ENCODE measurements at places on chromosomes 1 and 21.

DNA sequence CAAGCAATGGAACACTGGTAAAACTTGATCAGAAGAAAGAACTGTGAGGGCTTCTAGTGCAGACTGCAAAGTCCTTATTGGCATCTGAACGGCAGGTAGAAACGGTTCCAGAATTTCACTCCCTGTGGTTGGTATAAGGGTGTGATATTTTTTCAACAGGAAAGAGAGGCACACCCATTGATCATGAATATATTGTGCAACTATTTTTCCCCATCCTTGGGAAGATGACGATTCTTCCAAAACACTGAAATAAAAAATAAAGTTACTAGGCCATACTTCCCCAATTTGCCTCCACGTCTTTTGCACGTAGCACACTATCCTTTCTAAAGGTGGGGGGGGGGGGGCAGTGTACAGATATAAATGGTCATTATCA lies 49.6 kb downstream of the TARBP1 start:
- DNase-seq = no peak

GRCh38 chr1:185843986-185844385 lies 109.8 kb downstream of the HMCN1 start:
- no peak for DNase-seq

DNA sequence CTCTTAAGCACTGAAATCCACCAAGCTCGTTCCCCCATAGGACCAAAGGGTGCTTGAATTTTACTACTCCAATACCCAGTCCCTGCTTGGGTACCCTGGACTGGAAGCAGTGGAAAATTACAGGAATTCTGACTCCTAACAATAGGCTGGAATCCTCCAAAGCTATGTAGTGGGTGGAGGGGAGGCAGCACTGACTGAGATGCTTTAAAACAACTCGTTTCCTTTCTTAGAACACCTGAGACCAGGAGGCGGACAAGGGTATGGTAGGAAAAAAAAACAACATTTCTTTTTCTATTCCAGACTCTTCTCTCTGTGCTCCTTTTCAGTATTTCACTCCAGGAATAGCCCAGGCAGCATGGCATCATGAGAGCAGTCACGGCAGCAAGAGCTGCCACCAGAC lies 2.3 kb downstream of the PEF1 start:
- DNase-seq = no peak

GRCh38 chr1:52676249-52676903 lies 21.8 kb downstream of the COA7 start:
- DNase-seq = no peak

- no peak for DNase-seq
Measured at GRCh38 chr1:6033986-6034749, 11.5 kb upstream of the KCNAB2 start.

DNA sequence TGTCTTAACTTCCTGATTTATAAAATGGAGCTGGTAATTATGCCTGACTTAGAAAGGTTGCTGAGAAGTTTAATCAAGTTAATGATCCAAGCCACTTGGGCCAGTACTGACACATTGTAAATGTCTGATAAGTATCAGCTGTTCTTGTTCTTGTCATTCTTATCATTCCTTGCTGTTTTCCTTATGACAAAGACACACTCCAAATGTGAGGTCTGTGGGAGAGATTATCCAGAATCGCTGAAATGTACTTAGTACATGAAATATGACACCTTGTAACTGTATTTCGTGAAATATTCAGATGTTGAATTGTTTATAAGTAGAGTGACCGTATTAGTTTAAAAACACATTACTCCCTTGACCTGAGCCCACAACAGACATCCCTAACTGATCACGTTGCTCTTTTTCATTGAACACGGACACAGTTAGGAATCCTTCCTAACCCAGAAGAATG lies 6.1 kb downstream of the AADACL4 start:
- DNase-seq = no peak

DNA sequence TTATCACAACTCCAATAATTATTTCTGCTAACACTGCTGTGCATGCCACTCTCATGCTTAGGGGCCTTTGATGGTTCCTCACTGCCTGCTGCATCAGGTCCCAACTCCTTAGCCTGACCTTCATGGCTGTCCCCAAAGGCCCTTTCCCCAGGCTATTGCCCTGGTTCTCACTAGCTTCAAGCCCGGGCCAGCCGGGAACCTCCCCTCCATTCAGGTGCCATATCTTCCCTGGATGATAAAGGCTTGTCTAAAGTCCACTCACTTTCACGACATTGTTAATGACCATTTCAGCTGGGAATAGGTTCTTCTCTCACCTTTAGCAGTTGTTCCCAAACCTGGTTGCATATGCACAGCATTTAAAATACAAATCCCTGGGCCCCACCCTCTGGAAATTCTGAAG lies 95.8 kb downstream of the CNIH3 start:
- DNase-seq = no peak

- no peak for DNase-seq
Measured at GRCh38 chr1:116934586-116935207, 25.0 kb downstream of the PTGFRN start.

- DNase-seq = no peak
Measured at GRCh38 chr21:22277341-22277740, 1279.1 kb downstream of the NCAM2 start.

- DNase-seq = no peak
Measured at GRCh38 chr1:204457666-204458065, 36.9 kb downstream of the PIK3C2B start.

DNA sequence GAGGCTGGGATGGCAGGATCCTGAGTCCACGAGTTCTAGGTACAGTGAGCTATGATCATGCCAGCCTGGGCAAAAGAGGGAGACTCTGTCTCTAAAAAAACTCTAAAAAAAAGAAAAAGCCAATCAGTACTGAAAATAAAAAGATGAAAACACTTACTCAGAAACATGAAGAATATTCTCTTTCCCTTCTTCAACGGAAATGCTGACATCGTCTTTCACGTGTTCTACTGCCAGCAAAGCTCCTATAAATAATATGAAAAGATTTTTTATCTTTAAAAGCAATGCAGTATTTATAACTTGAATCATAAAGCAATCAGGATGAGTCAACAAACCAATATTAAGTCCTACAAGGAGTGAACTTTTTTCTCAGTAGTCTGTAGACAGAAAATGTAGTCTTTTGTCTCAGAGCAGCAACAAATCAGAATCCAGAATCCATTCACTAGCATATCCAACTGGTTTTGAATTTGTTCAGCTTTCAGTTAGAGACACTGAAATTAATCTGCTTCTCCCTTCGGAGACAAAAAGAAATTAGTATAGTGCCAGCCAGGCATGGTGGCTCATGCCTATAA lies 6.2 kb downstream of the EPRS1 start:
- no peak for DNase-seq

DNA sequence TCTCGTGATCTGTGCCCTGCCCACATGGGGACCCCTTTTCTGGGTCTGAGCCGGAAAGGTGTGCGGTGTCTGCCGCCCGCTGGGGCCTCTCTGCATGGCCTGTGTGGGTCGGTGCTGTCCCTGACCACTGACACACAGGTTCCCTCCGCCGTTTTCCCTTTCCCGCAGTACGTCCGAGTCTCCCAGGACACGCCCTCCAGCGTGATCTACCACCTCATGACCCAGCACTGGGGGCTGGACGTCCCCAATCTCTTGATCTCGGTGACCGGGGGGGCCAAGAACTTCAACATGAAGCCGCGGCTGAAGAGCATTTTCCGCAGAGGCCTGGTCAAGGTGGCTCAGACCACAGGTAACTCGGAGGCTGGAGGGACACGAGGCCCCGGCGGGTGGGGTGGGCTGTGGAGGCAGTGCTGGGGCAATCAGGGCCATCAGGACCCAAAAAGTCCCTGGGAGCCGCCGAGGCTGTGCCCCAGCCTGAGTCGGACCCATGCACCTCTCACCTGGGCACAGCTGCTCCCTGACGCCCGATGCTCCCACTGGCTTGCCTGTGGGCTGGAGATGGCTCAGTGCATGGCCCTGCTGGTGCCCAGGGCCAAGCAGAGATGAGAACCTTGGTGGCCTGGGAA lies 13.3 kb downstream of the TRPM2 start:
- no peak for DNase-seq

DNA sequence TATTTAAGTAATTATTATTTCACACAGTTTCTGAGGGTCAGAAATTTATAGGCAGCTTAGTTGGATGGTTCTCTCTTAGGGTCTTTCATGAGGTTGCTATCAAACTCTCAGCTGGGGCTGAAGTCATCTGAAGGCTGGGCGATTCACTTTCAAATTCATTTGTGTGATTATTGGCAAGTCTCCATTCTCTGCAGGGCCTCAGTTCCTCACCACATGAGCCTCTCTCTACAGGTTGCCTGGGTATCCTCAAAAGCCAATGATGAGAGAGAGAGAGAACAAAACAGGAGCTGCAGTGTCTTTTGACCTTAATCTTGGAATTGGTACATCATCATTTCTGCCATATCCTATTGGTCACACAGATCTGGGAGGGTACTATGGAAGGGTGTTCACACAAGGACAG lies 29.6 kb upstream of the COG2 start:
- no peak for DNase-seq

DNA sequence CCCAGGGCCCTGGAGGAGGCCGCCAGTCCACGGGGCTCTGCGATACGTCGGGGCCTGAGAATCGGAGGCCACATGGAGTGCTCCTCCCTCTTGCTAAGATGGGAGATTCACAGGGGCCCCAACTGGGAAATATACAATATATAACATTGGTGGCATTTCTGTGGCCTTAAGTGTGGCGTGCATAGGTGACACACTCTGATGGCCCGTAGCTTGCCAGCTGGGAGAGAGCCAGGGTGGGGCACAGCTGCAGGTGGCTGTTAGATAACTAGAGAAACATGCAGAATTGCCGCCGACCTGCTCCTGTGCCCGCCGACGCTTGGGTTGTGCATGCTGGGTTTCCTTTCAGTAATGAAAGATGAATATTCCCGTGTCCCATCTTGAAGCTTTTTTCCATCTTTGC lies 30.1 kb downstream of the UMODL1 start:
- DNase-seq = no peak

- DNase-seq = no peak
Measured at GRCh38 chr1:153395776-153396175, 4.9 kb upstream of the S100A8 start.

GRCh38 chr1:184518736-184519357 lies 132.0 kb downstream of the C1orf21 start:
- no peak for DNase-seq

- DNase-seq = no peak
Measured at GRCh38 chr1:93537924-93538323, 90.0 kb downstream of the FNBP1L start.

GRCh38 chr1:235901461-235901860 lies 34.8 kb upstream of the LYST start:
- DNase-seq = no peak

DNA sequence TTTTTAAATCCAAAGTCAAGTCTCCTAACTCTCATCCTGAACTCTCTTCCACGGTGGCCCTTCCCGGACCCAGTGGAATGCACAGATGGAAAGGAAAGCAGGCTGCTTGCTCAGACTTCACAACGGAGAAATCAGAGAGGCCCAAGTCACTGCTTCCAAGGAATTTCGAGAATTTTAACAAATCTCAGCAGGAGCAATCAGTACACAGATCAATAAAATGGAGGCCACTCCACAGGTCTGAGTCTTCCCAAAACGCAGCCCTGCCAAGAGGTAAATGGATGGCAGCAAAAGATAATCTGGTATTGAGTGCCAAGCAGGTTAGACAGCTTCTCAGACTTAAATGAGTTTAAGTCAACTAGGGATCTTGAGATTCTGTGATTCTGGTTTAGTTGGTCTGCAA lies 81.1 kb upstream of the TIAM1 start:
- no peak for DNase-seq

GRCh38 chr1:107328087-107328486 lies 187.2 kb downstream of the NTNG1 start:
- no peak for DNase-seq

GRCh38 chr1:112544011-112544688 lies 35.4 kb downstream of the WNT2B start:
- DNase-seq = no peak

GRCh38 chr1:24526940-24527542 lies 24.4 kb downstream of the RCAN3 start:
- peak; percentile 20 for DNase-seq

- DNase-seq = no peak
Measured at GRCh38 chr1:17075470-17076255, 21.8 kb upstream of the SDHB start.

DNA sequence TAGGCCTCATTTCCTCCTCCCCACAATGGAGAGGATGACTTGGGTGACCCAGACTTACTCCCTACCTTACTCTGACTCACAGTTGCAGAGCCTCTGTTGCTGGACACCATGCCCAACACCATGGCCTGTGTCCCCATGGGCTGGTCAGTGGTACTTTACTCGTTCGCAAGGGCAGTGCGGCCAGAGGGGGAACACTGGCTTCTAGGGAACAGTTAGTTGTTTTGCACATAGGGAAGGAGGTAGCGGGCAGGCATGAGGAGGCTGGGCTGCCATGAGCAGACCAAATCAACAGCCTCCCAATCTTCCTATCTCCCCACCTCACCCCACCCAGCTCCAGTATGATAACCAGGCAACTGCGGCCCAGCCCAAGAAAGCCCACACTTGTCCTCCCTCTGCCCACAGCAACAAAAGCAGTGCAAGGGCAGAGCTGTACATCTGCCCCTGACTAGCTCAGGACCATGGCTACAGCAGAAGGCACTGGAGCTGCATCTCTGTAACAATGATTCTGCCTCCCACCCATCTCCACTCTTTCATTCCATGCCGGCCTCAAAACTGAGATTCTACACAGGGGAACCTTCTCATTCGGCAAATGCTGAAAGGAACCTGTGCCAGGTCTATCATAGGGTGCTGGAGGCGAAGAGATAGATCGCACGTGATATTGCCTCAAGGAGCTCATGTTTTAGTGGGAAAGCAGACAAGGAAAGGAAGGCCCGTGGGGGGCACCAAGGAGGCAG lies 18.6 kb downstream of the TAL1 start:
- DNase-seq = no peak

- DNase-seq = no peak
Measured at GRCh38 chr1:162144853-162145252, 75.4 kb downstream of the NOS1AP start.

DNA sequence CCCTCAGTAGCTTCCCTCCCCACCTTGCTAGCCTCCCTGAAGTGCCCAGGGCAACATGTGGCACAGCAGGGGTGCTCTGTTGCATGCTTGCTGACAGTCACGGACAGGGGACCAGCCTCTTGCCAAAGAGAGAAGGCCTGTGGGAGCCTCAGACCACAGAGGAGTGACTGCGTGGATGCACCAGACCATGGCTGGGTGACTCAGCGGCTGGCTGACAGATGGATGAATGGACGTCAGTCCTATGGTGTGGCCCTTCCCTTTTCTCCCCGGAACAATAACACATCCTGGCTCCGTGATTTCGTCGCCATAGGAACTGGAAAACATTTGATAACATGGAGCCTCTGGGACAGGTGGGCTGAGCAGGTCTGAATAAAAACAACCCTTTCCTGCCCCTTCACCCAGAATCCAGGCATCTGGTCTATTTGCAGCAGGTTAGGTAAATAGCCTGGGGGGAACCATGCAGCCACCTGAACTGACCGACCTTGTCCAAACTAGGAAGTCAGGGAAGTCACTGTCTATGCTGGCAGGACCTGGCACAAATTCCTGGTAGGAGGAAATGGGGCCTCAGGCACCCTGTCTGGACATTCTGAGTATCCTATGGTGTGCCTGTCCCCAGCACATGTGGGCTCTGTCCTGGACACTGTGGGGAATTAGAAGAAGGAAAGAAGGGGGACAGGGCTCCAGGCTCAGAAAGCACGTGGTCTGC lies 53.3 kb downstream of the NENF start:
- DNase-seq = no peak

- DNase-seq = no peak
Measured at GRCh38 chr1:180854001-180854400, 58.7 kb upstream of the KIAA1614 start.

Data from activated T-helper 9 cell treated with anti-CD3 and anti-CD28 coated beads, Interleukin-2, amount 50 U/mL, for 16 hours (primary cell).